ENCODE measurements at places on chromosomes 7 and 10.
A peak's percentile ranks its signal among the peaks of the same experiment; 100 is the strongest.

GRCh38 chr10:123043409-123043925 lies 34.7 kb downstream of the ACADSB start:
- DNase-seq, result peak; percentile 21

- no peak for DNase-seq
Measured at GRCh38 chr7:50352282-50352681, 47.8 kb downstream of the IKZF1 start.

DNA sequence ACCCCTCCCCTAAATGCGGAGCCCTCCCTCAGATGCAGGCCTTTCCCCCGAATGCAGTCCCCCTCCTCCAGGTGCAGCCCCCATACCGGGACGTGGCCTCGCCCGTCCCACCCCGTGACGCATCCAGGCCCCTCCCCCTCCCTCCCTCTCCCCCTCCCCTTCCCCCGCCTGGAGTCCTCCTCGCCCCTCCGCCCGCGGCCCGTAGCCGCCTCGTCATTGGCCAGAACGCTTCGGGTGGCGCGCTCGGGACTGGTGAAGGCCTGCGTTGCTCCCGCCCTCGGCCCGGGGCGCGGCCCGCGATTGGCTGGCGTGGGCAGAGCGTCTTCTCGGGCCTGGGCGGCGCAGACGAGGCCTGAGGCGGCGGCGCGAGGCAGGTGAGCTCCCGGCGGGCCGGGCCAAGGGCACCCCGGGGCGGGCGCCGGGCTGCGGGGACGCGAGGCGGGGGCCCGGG lies 16.0 kb upstream of the SUN1 start:
- DNase-seq, result peak; percentile 97

GRCh38 chr10:93548376-93549071 lies 17.9 kb upstream of the FFAR4 start:
- no peak for DNase-seq

Measured in occipital lobe (tissue), 3 donors.